ENCODE measurements at places on chromosomes 16 and 17. TPM values are rescaled to one million over a fixed set of nuclear protein-coding genes. Genes with fewer than 3 reads are reported as not detected.

Gene TP53TG3F
- not detected for polyA plus RNA-seq

Gene HYDIN
- polyA plus RNA-seq = 0.50 TPM

GRCh38 chr17:27245230-27245696 lies 48.7 kb upstream of the WSB1 start:
- peak; percentile 95 for DNase-seq

DNA sequence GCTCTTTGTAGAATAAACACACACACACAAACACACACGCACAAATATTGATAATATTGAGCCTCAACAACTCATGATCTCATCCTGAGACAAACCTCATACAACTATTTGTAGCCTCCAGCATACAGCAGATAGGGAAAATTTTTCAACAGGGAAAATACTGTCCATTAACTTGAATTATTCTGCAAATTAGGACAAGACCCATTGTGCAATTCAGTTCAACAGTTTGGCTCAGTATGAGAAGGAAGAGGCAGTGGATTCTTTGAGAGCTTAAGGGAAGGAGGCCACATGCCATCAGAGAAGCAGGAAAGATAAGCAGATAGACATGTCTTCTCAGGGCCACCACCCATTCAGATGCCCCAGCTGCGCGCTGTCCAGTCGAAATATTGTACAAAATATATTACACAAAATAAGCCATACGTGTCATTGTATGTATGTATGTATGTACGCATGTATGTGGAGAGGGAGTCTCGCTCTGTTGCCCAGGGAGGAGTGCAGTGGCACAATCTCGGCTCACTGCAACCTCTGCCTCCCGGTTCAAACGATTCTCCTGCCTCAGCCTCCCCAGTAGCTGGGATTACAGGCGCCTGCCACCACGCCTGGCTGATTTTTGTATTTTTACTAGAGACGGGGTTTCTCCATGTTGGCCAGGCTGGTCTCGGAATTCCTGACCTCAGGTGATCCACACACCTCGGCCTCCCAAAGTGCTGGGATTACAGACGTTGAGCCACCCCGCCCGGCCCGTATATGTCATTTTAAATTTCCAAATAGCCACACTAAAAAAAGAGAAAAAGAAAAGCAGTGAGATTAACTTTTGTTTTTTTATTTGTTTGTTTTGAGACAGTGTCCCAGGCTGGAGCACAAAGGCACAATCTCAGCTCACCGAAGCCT lies 1.8 kb downstream of the ZC3H7A start:
- DNase-seq = peak; percentile 35

GRCh38 chr17:37848690-37849616 lies 75.3 kb upstream of the TBC1D3K start:
- peak; percentile 77 for DNase-seq

Measured in GM23248 (cell line).